ENCODE measurements at places on chromosomes 2 and 18.

- DNase-seq = no peak
Measured at GRCh38 chr18:28149810-28150420, 27.0 kb downstream of the CDH2 start.

DNA sequence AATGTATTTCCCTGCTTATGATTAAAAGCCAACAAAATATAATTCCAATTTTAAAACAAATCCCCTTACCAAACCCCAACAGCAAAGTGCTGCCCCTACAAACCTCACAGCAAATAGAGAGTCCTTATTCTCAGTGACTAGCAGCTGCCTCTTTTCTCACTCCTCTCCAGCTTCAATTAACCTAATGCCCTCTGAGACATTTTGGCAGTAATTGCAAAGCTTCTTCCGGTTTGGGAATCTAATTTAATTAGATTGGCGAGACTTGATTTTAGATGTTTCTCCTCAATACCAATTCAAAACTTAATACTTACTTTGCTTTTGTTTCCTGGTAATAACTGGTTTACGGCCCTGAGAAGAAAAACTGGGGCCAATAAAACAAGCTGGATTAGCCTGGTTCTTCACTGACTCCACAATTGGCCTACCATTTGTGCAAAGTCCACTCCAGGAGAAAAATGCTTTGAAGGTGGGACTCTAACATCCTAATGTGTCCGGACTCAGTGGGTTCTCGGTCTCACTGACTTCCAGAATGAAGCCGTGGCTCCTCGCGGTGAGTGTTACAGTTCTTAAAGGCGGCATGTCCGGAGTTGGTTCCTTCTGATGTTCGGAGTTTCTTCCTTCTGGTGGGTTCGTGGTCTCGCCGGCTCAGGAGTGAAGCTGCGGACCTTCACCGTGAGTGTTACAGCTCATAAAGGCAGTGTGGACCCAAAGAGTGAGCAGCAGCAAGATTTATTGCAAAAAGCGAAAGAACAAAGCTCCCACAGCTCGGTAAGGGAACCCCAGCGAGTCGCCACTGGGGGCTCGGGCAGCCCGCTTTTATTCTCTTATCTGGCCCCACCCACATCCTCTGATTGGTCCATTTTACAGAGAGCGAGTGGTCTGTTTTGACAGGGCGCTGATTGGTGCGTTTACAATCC is 52.8 kb downstream of the SLC35F5 start:
- DNase-seq = no peak

- no peak for DNase-seq
Measured at GRCh38 chr18:34707670-34708069, 2.4 kb upstream of the DTNA start.

GRCh38 chr2:4246364-4247131 is 543.2 kb downstream of the DCDC2C start:
- no peak for DNase-seq

GRCh38 chr2:151305129-151305691 is 15.7 kb upstream of the NMI start:
- no peak for DNase-seq

DNA sequence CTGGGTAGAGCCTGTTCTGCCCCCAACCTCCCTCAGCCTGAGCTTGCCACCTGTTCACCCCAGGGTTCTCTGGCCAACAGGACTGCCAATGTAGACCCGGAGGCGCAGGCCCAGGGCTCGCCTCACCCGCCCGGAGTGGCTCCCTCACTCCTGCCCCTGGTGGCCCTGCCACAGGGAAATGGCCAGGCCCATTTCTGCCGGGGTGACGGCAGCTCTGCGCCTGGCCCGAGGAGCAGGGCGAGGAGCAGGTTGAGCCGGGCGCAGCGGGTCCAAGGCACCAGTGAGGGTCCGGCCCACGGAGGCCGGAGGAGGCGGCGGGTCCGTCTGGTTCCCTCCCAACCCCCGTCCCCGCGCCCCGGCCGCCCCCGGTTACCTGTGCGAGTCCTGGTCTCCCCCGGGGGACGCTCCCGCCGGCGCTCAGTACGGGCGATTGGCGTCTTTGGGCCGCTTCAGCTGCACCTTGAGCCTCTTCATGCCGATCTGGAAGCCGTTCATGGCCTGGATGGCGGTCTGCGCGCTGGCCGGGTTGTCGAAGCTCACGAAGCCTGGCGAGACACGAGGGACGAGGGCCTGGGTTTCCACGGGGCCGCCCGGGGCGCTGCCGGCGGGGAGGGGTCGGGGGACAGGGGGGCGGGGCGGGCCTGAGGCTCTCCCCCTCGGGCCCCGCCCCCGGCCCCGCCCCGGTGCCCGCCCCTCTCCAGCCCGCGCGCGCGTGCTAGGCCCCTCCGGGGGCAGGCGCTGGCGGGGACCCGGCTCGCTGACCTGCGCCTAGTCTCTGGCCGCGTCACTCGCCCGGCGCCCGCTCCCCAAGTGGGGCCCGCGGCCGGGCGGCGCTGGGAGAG is 312.0 kb downstream of the CELF4 start:
- DNase-seq = no peak

DNA sequence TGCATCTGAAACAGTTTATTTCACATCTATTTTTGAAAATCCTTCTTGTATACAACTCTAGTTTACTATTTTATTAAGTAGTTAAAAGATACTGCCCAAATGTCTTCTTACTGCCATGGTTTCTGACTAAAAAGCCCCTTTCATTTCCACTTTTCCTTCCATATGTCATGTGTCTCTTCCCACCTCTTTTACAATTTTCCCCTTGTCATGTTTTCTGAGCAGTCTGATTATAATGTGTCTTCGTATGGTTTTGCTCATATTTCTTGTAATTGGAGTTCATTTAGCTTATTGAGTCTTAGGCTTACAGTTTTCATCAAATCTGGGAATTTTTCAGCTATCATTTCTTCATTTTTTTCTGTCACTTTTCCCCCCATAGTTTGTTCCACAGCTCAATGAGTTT is 813.9 kb upstream of the GYPC start:
- DNase-seq = no peak

DNA sequence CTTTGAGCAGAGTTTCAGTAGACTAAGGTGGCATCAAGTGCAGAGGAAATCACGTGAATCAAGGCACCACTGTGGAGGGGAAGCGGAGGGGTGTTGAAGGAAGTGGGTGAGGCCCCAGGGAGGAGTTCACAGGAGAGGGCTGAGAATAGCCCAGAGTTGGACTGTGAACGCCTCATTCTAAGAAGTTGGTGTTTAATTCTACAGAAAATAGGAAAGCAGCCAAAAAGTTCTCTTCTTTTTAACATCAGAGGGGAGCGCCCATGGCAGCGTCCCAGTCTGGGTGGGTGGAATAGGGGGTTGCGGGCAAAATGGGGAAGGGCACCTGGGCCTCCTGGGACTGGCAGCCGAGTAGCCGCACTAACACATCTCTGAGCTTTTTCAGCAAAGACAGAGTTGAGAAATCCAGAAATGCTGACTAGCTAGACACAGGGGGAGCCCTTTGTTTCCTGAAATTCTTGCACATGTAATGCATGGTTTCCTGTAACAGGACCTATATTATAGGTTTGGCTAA is 97.0 kb downstream of the NEB start:
- peak; percentile 43 for DNase-seq

DNA sequence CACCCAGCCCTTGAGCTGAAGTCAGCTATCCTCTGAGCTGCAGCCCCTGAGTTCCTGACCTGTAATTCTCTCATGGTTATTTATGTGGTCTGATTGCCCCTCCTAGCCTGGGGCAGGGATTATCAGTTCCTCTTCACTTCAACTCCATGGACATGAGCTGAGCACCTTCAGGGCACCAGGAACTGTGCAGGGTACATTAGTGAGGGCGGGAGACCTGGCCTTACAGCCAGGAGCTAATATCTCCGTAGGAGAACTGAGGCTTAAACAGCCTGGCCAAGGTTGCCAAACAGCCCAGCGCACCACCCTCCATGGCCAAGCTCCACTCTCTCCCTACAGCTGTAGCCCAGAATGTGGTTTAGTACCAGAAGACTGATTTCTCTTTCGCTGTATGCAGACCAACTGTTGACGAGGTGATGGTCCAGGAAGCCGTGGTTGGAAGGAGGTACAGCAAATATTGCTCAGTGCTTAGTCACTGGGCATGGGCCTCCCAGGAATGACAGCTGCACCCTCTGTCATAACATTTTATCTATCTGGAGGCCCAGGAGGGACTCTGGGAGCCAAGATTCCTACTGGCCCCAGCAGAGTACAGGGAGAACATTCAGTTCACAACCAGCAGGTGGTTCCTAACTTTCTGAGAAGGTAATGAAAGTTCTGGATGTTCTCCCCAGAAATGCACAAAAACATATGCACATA is 228.7 kb upstream of the SIX2 start:
- DNase-seq = no peak

- no peak for DNase-seq
Measured at GRCh38 chr18:56121669-56122068, 516.7 kb downstream of the TXNL1 start.

- DNase-seq = no peak
Measured at GRCh38 chr18:76564117-76564516, 69.1 kb upstream of the ZNF516 start.

DNA sequence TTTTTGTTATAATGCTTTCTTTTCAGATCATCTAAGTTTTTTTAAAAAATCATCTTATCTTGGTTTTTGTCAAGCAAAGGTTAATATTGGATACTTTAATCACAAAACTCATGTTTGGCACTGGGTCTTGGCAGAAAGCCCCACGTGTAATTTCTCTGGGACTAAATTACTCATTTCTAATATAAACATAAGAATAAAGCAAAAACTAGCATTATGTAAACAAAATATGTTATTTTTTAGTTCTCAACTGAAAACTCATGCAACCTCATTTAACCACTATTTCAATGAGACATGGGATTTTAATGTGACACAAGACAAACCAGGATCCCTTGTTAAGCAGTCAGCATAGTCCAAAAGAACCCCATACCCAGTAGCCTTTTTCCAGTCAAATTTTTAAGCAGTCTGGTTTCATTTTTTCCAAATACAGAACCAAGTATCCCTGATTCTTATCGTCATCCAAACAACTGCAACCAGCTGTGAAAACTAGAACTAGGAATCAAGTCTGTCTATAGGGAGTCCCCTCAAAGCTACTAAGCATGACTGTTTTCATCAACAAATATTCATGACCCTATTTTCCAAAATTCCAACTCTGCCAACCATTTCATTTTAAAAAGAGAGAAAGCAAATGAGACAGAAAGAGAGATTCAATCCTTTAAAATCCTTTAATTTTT is 27.1 kb downstream of the PID1 start:
- DNase-seq = no peak

DNA sequence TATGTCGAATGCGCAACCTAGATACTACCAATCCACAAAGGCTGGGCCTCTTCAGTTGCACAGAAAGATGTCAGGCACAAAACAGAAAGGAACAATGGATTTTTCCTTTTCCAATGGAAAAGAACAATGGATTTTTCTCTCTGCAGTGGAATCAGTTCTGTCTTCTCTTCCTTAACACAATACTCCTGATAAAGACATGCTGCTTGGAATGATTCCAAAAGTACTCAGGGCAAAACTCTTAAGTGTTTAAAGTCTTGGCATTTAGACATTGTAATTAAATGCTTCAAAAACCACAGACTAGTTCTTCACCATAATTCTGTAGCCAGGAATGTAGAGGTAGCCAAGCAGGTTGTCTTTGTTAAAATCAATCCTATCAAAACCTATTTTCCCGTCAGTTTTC is 46.7 kb upstream of the FLACC1 start:
- DNase-seq = no peak

DNA sequence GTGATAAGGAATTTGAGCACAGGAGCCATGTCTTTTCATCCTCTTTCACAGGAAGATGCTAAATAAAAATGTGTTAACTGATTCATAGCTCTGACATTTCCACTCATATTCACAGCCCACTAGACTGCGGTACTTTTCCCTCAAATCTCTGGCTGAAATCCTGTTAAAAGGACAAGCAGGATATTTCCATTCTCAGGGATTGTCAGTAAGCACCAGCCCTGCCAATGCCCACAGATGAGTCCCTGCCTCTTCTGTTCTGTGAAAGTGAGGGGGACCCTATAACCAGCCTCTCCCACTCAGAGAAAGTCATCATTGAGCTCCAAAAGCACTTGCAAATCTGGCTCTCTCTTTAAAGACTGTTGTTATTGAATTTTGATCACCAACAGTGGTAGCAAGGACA is 440.5 kb downstream of the SETBP1 start:
- no peak for DNase-seq

DNA sequence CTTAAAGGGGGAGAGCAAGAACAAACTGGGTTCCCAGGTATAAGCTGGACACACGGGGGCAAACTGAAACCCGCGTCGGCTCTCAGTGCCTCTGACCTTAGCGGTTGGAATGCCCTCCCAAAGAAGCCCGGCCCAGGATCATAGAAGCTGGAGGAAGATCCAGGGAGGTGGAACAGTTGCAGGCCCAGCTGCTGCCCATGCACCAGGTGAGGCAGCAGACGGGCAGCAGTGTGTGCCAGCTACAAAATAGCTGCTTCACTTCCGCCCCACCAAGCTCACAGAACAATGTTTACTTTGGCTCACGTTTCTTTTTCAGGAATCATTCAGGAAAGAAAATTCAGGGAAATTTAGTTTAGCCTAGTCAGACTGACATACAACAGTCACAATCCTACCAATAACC is 3.9 kb upstream of the ERMN start:
- DNase-seq = no peak

DNA sequence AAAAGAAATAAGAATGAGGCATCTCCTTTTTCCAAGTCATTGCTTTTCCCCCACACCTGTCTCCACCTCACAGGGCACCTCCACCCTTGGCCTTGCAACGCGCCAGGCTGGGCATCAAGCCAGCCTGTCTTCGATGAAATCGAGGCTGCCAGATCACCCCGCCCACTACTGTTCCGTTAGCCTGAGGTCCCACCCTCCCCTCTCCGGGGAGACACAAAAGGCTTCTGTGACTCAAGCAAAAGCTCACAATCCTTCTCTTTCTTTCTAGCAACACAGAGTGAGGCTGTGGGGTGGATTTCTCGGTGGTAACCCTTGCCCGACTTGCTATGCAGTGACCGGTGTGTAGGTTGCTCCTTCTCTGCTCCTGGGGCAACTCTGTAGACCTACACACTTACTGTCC is 9.9 kb downstream of the TNP1 start:
- DNase-seq = no peak

GRCh38 chr2:3386448-3386958 is 7.0 kb downstream of the TRAPPC12 start:
- DNase-seq = no peak

GRCh38 chr2:71801969-71802368 is 345.7 kb downstream of the CYP26B1 start:
- no peak for DNase-seq

DNA sequence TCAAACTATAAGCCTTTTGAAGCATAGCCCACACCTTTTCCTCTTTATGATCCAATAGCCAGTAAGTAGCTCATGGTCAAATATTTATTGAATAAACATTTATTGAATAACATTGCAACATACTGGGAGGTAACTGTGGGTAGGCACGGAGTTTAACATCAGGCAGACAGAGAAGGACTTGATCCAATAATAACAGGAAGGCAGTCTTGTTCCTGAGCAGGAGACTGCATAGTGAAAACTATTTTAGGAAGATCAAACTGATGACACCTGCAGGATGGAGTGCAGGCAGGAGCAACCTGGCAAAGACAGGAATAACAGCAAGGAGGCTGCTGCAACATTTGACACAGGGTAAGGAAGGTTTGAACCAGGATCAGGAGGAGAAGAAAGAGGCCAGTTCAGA is 3.1 kb upstream of the DCTN1 start:
- no peak for DNase-seq

All from activated naive CD4-positive, alpha-beta T cell treated with Interleukin-2 at 50 U/mL for 16 hours (primary cell).